Dermis blood vessel endothelial cell (primary cell): ENCODE measurements at places on chromosomes 7 and 10. TPM values are rescaled to one million over a fixed set of nuclear protein-coding genes. Genes with fewer than 3 reads are reported as not detected.

Gene TUBAL3
- 0.28 and 0.34 TPM in 2 replicates for total RNA-seq

Gene DTX2
- 3.6 and 9.2 TPM in 2 replicates for total RNA-seq

Gene SMKR1
- 0.09 and 0.17 TPM in 2 replicates for total RNA-seq

Gene PDLIM1
- 62.5 and 188 TPM in 2 replicates for total RNA-seq

Gene NRCAM
- 9.2 and 16.0 TPM in 2 replicates for total RNA-seq

Gene PNLIPRP1
- not detected in 2 replicates for total RNA-seq

Gene MTPN
- total RNA-seq = 101 and 171 TPM in 2 replicates

Gene FAM241B
- total RNA-seq = not detected in 2 replicates

Gene SH2B2
- 2.5 and 4.4 TPM in 2 replicates for total RNA-seq

Gene WEE2
- total RNA-seq = not detected in 2 replicates

DNA sequence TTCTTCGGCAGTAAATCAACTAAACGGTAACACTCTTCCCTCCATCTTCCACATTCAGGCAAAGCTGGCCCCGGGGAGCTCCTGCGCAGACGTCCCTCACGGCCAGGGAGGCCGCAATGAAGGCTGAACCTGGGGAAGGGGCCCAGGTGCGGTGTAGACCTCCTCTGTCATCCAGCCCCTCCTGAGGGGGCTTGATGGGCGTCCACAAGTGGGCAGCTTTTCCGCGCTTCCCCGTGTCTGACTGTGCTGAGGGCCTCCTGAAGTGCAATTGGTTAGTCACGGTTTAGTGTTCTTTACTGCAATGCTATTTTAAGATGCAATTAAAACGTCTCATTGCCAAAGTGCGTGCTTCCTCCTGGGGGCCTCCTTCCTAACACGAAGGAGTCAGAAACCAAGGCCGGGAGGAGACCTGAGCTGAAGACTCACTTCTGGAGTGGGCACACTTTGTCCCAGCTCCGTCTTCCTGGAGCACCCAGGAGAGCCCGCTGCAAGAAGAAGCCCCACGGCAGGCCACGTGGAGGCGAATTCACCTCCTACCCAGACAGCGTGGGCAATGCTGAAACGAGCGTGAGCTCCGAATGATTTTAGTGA is 173.3 kb downstream of the ELFN1 start:
- DNase-seq = no peak

- no peak for DNase-seq
These were observed 390.0 kb downstream of the EXOC4 start for GRCh38 chr7:133642907-133643306.

GRCh38 chr7:41824284-41824683 is 121.4 kb upstream of the INHBA start:
- DNase-seq = no peak

- DNase-seq = peak; percentile 14
These were observed 133.2 kb downstream of the PKD1L1 start for GRCh38 chr7:47814905-47815613.

- no peak for DNase-seq
These were observed 110.0 kb downstream of the HGF start for GRCh38 chr7:81659697-81660395.

DNA sequence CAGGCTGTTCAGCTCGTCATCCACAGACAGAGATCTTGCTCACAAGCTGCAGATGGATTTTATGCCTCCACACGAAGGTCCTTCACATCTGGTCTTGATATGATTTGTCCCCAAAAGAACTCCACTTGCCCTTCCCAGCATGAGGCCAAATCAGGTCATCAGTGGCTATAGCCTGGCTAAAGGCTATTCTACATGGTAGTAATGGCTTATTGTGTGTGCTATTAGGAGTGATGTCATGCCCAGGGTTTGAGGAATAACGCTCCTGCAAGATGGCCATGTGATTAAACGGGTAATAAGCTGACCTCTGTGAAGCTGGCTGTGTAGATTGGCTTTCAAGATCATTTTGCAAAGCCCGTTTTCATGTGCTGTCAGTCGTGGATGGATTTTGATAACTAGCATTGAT is 313.8 kb downstream of the FRMD4A start:
- DNase-seq = no peak

GRCh38 chr10:91745090-91745831 is 53.0 kb upstream of the TNKS2 start:
- DNase-seq = peak; percentile 16

GRCh38 chr10:80855348-80855971 is 317.8 kb downstream of the SH2D4B start:
- no peak for DNase-seq

GRCh38 chr7:119929891-119930290 is 343.1 kb upstream of the KCND2 start:
- DNase-seq = no peak

- peak; percentile 63 for DNase-seq
These were observed 52.2 kb downstream of the GPR158 start for GRCh38 chr10:25226775-25227682.

- no peak for DNase-seq
These were observed 6.0 kb downstream of the TFPI2 start for GRCh38 chr7:93884541-93884940.

DNA sequence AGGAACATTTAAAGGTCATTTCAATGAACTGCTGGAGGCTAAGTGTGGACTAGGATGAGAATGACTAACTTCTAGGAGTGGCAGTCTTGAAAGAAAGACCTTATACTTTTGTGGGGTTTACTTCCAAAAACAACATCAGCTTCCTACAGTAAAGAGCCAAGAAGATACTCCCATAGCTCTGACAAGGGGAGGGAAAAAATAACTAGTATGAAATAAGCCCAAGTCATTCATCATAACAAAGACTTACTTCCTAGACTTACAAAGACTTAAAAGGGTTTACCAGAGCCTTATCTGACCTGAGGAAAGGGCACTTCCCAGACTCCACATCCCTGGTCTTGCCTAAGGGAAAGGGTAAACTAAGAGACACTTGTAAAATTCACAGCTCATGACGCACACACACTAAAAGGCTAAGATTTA is 31.7 kb downstream of the ARHGAP12 start:
- peak; percentile 52 for DNase-seq

GRCh38 chr10:62194924-62195674 is 73.5 kb downstream of the RTKN2 start:
- no peak for DNase-seq

- no peak for DNase-seq
These were observed 58.3 kb downstream of the SHOC2 start for GRCh38 chr10:110977662-110978061.

DNA sequence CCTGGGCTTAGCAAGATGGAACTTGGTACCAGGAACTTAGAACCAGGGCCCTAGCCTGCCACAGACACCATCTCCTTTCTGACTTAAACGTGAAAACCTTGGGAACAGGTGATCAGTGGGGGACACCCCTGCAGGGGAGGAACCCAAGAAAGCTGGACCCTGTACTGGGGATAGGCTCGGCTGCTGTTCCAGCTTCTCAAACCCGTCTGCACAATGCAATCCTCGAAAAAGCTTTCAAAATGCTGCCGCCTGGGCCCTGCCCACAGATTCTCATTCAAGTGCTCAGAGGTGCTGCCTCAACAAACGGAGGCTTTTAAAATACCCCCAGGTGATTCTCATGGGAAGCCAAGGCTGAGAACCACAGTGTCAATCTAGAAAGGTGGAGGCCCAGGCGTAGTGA is 169.7 kb downstream of the ARHGAP21 start:
- no peak for DNase-seq

- DNase-seq = no peak
These were observed 87.3 kb downstream of the FANK1 start for GRCh38 chr10:125983656-125984055.

DNA sequence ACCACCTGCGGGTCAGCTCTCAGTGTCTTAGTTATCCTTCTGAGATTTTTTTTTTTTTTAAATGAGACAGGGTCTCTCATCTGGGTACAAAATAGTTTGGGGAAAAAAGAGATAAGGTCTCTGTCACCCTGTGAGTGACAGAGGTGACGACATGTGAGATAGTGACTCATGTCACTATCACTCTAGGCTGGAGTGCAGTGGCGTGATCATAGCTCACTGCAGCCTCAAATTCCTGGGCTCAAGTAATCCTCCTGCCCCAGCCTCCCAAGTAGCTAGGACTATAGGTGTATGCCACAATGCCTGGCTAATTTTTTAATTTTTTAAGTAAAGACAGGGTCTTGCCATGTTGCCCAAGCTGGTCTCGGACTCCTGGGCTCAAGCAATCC is 10.4 kb downstream of the BLVRA start:
- DNase-seq = no peak

- DNase-seq = no peak
These were observed 76.0 kb downstream of the USP6NL start for GRCh38 chr10:11535346-11535959.

DNA sequence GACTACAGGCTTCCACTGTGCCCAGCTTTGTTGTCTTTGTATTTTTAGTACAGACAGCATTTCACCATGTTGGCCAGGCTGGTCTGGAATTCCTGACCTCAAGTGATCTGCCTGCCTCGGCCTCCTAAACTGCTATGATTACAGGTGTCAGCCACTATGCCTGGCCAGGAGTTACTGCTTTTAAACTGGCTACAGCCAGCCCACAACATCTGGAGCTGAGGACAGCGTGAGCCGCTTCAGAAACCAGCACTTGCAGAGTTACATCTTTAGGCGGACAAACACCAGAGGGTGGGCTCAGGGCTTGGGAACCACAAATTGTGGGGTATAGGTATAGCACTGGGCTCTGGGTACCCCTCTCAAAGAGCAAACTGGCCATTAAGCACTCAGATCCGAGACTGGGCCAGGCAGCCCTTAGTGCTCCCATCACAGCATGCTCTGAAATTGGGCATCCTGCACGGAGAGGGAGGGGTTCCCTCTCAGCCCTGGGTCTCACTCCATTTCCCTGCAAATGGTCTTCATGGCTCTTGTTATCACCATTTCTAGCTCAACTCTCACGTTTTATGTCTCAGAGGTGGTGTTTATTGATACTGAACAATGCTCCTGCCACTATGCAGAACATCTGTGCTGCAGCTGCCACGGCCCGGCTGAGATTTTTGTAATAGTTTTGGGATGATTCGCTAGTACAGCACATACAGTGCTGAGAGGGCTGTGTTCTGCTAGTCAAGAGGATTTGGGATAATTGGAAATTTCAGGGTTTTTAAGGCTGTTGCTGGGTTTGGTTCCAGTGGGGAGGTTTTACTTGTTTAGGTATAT is 146.4 kb upstream of the LYZL2 start:
- no peak for DNase-seq

DNA sequence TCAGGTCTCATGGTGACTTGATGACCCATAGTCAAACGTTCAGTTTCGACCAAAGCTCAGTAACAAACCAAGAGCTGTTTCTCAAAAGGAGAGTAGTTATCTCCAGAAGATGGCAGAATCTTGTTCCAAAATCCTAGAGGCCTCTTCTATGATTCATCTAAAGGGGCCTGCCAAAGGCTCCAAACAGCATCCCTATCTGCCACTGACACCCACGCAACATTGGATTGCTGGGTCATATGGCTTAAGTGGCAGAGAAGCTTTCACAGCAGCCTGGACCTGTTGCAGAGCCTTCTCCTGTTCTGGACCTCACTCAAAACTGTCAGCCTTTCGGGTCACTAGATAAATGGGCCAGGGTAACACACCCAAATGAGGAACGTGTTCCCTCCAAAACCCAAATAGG is 54.0 kb upstream of the LRRC18 start:
- no peak for DNase-seq
